ENCODE measurements at places on chromosomes 13 and 19. TPM values are rescaled to one million over a fixed set of nuclear protein-coding genes. Genes with fewer than 3 reads are reported as not detected.

GRCh38 chr19:12720851-12721655 is 2.7 kb downstream of the TNPO2 start:
- no peak for DNase-seq

DNA sequence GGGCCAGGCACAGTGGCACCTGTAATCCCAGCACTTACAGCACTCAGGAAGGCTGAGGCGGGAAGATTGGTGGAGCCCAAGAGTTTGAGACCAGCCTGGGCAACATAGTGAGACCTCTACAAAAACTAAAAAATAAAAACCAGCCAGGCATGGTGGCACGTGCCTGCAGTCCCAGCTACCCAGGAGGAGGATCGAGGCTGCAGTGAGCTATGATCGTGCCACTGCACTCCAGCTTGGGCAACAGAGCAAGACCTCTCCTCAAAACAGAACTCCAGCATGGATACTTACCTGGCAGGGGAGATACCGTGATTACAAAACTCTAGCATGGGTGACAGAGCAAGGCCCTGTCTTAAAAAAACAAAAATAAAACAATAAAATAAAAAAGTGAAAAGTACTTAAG is 95.3 kb downstream of the GJA3 start:
- DNase-seq: no peak

- DNase-seq: no peak
Observed at GRCh38 chr13:112183532-112184090, 116.7 kb downstream of the SOX1 start.

GRCh38 chr19:3683405-3684053 is 16.7 kb downstream of the PIP5K1C start:
- peak; percentile 62 for DNase-seq

DNA sequence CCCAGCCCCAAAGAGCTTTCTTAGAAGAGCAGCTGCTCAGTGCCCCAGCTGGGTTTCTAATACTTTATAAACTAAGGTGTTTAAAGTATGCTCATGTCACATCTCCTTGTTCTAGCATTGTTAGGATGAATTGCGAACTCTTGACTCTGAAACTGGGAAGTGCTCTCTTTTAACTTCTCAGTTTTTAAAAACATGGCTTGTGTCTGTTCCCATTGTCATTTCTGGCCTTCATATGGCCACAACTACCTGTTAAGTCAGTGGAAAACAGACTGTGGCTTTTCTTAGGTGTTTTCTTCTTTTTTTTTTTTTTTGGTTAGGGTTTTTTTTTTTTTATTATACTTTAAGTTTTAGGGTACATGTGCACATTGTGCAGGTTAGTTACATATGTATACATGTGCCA is 164.7 kb downstream of the KCNRG start:
- no peak for DNase-seq

GRCh38 chr13:64546371-64546770 is 2683.8 kb downstream of the PCDH9 start:
- no peak for DNase-seq

DNA sequence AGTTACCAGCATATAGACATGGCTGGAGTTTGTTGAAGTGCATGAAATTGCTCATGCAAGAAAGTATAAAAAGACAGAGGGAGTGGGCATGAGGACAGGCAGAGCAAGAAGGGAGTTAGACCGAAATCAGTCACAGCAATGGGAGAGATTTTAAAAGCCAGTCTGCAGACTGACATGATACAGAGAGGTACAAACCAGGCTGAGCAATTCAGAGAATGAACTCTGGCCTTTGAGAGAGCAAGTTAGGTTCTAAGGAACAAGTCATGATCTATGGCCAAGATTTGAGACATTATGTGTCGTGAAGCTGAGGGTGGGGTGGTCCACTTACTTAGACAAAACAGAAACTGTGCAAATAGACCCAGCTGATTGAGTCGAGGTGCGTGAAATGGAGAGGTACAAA is 93.4 kb upstream of the TSC22D1 start:
- no peak for DNase-seq

DNA sequence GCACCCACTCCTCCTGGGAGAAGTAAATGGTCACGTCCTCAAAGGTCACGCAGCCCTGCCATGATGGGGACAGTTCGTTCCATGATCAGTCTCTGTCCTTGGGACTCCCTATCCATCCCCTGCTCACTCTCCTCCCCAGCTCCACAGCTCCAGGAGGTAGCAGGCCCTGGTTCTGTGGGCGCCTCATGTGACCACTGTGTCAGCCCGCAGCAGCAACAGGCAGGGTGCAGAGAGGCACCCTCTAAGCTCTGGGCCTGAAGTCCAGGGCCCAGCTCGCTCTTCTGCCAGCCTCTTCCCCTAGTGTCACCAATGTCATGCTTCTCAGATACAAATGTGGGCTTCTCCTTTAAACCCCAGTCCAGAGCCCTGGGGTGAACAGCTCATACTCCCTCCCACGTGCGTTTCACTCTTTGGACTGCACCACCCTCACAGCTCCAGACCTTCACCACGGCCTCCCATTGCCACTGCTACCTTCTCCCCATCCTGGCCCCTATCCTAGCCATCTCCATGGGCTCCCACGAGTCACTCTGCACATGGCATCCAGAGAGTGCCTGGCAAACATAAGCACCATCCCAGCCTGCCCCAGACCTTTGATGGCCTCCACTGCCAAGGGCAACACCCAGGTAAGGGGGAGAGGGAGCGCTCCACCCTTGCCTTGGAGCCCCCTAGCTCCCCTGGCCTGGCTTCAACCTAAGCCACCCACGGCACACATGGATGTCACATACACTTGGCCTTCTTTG is 2.9 kb downstream of the ZNF792 start:
- DNase-seq: no peak

- DNase-seq: no peak
Observed at GRCh38 chr19:30679153-30679702, 307.0 kb downstream of the ZNF536 start.

DNA sequence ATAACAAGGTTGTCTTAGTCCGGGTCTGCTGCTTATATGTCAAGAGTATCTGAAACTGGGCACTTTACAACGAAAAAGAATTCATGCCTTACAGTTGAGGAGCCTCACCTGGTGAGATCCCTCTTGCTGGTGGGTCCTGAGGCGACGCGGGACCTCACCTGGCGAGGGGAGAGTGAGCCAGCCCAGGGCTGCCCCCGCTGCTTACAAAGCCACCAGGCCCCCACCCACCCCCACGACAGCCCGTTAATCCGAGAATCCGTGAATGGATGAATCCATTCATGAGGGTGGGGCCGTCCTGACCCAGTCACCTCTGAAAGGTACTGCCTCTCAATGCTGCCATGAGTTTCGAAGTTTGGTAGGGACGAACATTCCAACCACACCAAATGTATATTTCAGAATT is 54.0 kb upstream of the F7 start:
- no peak for DNase-seq

DNA sequence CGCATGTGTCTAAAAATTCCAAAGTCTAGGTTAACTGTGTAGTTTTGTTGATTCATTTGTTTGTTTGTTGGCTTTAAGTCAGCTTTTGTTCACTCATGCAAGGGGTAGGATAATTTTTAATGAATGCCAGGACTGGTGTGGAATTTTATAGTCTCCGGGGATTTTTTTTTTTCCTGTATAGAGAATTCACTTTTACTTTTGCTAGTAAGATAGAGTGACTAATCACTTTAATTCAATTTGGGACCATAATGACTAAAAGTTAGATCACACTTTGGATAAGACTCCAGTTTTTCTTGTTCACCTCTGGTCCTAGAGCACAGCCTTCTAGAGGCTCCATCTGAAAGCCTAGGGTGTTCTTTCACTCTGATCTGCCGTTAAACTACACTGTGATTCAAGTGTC is 1690.0 kb downstream of the PCDH9 start:
- no peak for DNase-seq

DNA sequence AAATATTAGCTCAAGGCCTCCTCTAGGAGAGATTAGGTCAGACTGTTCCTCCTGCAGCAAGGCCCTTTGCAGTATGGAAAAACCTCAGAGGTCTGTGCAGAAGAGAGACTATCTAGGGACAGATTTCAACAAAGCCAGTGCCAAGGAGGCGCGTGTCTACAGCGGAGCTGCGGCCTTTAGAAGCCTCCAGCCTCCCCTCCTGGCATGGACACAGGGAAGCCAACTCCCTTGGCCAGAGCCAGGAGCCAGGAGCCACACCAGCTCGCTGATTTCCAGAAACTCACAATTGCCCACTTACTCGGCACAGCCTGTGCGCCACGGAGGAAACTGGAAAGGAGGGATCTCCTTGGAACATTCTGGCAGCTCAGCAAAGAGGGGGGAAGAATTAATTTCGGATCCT is 63.4 kb downstream of the INSR start:
- DNase-seq: peak; percentile 29

GRCh38 chr13:107819071-107819470 is 396.3 kb downstream of the LIG4 start:
- DNase-seq: no peak

- peak; percentile 57 for DNase-seq
Observed at GRCh38 chr19:16376649-16377048, 52.0 kb downstream of the KLF2 start.

GRCh38 chr19:3304871-3305423 is 61.4 kb upstream of the NFIC start:
- peak; percentile 79 for DNase-seq

- no peak for DNase-seq
Observed at GRCh38 chr13:74597526-74597925, 463.3 kb upstream of the KLF12 start.

The UPF1 gene
- 42.0 TPM for total RNA-seq

The SIGLEC12 gene
- total RNA-seq: not detected

The CACNA1A gene
- 6.4 TPM for total RNA-seq

The ZNF134 gene
- 6.2 TPM for total RNA-seq

The SMAD9 gene
- 21.5 TPM for total RNA-seq

The ZNF844 gene
- 2.6 TPM for total RNA-seq

The ZNF554 gene
- total RNA-seq: 21.4 TPM

The FAM216B gene
- total RNA-seq: 0.18 TPM
